ENCODE measurements at places on chromosomes 7 and 10.

DNA sequence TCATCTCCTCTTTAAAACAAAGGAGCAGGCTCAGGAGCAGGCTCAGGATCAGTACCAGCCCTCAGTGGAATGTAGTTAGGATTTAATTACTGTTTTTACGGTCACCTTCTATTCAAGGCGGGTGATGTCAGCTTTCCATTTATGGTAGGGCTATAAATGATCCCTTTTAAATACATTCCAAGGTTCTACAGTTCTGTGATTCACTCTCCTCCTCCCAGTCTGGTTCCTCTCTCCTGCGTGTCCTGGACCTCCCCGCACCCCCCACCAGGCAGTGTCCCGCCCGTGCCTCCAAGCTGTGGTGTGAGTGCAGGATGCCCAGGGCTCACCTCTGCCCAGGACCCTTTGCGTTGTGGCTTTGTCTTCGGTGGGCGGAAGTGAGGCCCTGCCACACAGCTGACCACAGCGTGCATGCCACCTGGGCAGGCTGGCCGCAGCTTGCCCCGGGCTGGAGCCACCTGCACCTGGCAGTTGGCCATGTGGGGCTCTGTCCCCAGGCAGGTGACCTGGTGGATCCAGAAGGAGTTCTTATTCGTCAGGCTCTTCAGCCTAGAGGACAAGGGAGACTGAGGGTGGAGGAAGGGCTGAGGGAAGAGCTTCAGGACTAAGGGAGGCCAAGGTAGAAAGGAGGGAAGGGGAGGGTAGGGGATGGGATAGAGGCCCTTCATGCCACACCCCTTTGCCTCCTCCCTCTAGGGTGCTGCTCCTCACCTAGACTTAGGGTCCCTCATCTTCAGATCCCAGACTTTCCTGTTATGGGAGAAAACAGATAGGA is 9.1 kb downstream of the LOXL4 start:
- no peak for DNase-seq

GRCh38 chr10:132939957-132940790 is 2.2 kb downstream of the CFAP46 start:
- peak; percentile 3 for DNase-seq

DNA sequence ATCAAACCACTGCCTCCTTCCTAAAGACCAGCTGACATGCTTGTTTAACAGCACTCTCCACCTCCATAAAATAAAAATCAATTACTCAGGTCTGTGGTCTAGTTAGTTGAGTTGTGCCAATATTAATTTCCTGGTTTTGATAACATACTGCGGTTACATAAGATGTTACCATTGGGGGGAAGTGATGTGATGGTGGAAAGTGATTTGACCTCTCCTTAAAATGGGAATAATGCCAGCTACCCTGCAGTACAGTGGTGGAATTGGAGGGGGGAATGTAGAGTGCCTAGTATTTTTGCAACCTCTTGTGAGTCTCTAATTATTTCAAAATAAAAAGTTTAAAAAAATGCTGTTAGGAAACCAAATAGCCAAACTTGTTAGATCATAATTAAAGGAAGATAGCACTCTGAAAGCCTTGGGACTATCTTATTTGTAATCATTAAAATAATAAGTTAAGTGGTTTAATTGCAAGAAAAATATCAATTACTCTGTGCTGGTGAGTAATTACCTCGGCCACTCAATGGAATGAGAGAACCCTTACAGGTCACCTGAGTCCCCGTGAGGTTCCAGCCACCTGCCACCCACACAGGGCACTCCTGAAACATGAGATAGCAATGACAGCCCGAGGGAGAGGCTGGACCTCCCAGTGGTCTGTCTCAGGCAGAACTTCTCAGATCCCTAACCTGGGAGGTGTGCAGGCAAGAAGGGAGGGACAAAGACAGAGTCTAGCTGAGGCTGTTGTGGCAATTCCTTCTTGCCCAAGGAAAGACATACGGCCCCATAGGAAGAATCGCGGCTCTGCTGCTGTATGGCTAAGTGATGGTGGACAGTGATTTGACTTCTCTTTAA is 94.1 kb downstream of the SH3PXD2A start:
- DNase-seq = no peak

DNA sequence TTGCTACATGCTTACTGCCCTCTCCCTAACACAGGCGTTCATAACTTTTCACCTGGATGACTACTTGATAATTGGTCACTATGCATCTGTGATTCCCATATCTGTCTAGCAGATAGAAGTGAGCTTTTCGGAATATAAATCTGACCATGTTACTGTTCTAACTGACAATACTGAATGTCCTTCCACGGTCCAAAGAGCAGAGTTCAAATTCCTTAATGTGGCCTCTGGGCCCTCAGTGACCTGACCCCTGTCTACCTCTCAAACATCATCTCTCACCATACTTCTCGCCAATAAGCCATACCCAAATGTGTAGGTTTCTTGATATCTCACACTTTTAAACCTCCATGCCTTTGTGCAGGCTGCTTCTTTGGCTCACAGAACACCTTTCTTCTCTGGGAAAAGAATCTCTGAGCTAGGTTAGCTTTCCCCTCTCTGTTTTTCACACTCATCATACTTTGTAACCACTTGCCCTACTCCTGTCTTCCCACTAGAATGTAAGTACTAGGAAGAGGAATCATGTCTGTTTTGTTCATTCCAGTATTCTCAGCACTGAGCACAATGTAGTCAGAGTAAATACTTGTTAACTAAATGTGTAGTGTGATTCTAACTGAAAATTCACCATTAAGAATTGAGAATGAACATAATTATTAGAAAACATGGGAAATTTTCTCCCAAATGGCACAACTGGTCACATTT is 39.2 kb upstream of the LRRC17 start:
- DNase-seq = peak; percentile 20

- no peak for DNase-seq
Observed at GRCh38 chr7:329691-330281, 39.8 kb downstream of the FOXL3 start.

GRCh38 chr10:33963729-33964128 is 629.3 kb upstream of the NRP1 start:
- DNase-seq = no peak

- DNase-seq = no peak
Observed at GRCh38 chr10:121500701-121501332, 97.4 kb downstream of the FGFR2 start.

DNA sequence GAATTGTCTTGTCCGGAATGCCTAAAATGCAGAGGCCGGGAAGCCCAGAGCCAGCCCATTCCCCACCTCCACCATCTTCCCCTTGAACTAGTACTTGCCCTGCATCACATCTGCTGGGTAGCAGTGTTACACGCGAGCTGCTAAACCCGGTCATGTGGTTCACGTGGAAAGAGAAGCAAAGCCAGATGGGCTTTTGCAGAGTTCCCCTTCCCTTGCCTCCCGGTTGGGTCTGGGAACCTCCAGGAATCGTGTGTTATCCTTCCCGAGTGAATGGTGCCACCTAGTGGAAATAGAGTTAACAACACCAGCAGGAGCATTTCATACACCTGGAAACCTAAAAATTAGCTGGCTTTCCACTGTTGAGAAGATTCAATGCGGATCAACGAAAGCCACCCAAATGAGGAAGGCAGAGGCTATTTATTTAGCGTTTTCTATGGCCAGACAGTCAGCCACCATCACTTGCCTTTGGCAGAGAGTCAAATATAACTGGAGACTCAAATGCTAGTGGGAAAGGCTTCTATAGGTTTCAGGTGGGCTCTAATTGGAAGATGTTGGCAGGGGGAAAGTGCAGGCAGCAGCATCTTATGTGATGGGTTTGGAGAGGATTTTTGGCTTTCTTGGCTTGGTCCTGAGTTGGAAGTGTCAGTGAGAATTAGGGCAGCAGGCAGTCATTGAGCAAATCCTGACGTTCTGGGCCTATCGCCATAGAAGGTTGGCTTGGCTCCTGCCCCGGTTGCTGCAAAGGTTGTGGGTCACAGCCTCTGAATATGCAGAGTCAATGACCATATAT is 12.9 kb upstream of the DENND2A start:
- DNase-seq = peak; percentile 45

- no peak for DNase-seq
Observed at GRCh38 chr7:125572414-125572813, 642.8 kb upstream of the POT1 start.

DNA sequence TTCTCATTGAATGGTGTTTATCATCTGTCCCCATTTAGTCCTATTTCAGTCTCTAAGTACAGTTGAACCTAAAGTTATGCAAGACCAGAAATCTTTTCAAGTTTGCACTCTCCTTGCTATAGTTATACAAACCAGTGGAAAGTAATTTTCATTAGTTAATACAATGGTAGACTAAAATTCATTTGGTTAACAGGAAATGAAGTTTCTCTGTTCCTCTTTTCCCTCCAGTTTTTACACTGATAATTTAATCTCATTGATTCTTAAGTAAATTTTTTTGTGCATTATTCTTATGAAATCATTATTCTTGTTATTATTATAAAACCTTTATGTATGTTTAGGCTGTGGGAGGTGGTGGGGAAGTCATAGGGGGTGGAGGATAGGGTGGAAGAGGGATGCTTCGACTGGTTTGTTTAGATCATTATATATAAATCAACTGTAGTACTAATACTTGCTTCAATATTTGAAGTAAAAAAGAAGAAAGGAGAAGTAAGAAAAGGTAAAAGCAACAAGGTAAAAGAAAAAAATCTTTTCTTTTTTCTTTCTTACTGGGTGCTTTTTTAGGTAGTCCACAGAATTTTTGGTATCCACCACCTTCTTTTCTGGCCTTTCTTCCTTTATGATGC is 104.1 kb downstream of the GPR85 start:
- DNase-seq = no peak

DNA sequence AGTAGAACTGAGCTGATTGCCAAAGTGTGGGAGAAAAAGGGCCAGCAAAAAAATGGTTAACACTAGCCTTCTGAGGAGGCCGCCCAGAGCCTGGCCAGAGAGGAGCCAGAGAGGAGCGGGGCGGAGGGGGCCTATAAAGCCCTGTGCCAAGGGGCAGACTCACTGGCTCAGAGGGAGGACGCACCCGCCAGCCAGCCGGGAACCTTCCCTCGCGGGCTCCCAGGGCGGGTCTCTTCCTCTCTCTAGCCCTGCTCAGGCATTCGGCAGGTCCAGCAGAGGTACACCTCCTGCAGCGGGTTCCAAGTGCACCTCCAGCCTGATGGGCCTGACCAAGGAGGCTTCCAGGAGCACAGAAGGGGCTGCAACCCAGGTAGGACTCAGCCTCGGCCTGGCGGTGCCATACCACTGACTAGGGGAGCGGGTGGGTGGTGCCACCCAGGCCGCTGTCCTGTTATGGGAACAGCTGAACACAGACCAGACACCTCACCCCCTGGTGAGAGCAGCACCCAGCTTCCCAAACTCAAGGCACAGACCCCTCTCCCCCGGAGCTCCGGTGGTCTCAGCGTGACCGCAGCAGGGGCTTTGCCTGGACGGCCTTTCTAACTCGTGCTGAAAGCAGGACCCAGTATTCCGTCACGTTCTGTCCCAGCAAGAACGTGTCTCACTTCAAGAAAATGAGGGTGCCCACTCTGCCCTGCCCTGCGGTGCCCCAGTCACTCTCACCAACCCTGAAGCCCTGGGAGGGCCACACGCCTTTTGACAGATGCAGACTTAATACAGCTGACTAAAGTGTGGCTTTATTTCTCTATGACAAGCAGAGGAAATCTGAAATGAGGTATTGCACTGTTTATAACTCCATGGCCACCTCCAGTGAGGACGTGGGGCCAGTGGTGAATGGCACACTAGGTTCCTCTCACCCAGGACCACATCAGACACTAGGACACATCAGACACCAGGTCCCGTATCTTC is at the start of gene GPER1:
Gene GPER1 (plus strand): TSS at position 162 of the 969 bp plus-strand sequence. CDS start 3,616 bp downstream, outside the sequence.
- DNase-seq = no peak

DNA sequence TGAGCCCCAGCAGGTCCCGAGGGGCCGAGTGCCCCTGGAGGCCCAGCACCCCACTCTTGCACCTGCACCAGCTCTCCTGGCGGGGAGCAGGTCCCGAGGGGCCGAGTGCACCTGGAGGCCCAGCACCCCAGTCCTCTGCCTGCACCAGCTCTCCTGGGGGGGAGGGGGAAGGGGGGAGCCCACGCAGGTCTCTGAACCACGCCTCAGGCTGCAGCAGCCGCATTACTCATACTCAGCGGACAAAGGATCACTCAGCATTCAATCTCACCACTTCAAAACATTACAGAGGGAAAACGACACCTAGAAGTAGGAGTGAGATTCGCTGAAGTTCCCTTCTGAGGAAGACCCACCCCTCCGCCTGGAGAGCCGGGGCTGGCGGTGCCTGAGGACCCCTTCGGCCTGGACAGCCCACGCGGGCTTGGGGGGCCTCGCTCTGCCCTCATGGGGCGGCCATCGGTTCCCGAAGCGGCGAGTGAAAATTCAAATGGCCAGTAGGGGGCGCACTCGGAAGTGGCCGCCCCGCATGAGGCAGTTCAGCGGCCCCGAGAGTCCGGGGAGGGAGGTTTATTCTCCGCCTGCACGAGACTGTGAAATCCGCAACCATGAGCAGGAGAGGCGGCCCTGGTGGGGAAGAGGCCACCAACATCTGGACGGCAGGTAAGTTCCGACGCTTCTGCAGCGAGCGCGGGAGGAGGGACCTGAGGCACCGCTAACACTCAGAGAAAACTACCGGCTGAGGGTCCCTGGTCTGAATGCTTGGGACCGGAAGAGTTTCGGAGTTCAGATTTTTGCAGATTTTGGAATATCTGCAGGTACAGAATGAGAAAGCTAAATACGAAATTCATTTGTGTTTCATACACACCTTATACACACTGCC is 1.1 kb upstream of the GPER1 start:
- DNase-seq = peak; percentile 39

GRCh38 chr7:42222125-42222524 is 14.9 kb downstream of the GLI3 start:
- DNase-seq = no peak

DNA sequence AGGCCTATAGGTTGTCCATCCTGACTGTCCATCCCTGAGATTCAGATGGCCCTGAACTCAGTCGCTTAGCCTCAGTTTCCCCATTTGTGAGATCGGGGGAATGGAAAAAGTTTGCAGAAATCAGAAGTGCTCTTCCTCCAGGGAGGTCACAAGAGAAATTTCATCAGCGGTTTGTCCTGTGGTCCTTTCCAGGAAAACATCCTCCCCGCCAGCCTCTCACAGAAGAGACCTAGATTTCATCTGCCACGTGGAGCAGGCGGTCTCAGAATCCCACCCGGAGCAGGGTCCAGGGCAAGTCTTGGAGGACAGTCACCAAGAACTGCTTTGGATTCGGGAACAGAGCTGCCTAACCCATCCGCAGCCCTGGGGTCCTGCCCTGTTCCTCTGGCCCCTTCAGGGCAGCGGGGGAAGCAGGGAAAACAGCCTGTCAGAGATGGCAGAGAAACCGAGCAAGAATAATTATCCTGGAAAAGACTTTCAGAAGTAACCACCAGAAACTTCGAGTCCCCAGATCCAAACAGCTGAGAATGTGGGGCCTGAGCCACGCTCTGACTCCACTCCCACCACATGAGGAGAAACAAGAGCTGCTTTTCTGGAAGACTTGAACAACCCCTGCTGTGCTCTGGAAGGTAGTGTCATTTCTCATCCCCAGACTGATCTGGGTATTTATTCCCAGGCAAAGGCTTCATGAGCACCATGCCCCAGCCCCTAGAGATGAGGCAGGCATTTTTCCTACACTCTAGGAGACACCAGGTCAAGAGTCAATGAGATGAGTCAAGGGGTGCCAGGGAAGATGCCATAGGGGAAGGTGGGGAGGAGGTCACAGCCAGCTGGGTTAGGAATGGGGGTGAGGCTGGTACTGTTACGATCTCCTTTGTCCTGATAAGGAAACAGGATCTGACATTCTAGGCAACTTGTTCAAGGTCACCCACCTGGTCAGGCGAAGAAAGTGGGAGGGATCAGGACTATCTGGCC is 1.1 kb upstream of the TNS3 start:
- no peak for DNase-seq

GRCh38 chr7:30510124-30511075 is 5.8 kb upstream of the GGCT start:
- peak; percentile 28 for DNase-seq
